Kasumi-1 (cell line): ENCODE measurements at places on chromosomes 6 and 20.

GRCh38 chr6:149112976-149113375, 204.5 kb upstream of the TAB2 start:
- DNase-seq, result no peak

- no peak for DNase-seq
Observed at GRCh38 chr6:128491100-128491581, 29.3 kb downstream of the PTPRK start.

DNA sequence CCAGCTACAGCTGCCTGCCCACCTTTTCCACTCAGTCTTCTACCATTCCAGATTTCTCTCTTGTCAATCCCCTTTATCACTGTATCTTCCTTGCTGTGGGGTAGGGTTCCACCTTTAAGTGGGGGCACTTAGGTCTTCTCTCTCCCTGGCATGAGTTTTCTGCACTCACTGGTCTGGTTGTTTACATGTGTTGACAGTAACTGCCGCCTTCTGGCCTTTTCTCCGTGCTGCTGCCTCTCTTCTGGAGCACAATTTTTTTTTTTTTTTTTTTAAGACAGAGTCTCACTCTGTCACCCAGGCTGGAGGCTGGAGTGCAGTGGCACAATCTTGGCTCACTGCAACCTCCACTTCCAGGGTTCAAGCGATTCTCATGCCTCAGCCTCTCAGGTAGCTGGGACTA, 12.0 kb downstream of the RNF114 start:
- DNase-seq, result no peak

DNA sequence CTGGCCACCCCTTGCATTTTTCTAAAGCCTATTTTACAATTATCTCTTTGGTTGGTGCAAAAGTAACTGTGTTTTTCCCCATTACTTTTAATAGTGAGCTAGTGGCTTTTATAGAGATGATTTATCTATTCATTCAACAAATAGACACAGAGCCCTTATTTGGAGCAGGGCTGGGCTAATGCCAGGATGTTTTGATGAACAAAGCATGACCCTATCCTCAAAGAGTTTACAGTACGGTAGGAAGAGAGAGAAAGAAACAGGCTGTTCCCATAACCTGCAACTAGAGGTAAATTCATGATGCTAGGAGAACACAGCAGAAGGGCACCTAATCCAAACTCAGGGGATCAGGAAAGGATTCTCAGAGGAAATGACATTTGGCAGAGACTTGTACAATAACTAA, 37.3 kb upstream of the UST start:
- DNase-seq, result no peak

DNA sequence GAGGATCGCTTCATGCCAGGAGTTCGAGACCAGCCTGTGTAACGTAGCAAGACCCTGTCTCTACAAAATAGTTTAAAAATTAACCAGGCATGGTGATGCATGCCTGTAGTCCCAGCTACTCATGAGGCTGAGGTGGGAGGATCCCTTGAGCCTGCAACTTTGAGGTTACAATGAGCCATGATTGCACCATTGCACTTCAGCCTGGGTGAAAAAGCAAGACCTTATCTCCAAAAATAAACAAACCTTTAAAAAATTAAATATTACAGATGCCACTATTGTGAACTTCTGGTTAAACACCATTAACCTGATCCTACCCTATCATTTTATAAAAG, 116.8 kb downstream of the ARHGAP18 start:
- DNase-seq, result no peak

DNA sequence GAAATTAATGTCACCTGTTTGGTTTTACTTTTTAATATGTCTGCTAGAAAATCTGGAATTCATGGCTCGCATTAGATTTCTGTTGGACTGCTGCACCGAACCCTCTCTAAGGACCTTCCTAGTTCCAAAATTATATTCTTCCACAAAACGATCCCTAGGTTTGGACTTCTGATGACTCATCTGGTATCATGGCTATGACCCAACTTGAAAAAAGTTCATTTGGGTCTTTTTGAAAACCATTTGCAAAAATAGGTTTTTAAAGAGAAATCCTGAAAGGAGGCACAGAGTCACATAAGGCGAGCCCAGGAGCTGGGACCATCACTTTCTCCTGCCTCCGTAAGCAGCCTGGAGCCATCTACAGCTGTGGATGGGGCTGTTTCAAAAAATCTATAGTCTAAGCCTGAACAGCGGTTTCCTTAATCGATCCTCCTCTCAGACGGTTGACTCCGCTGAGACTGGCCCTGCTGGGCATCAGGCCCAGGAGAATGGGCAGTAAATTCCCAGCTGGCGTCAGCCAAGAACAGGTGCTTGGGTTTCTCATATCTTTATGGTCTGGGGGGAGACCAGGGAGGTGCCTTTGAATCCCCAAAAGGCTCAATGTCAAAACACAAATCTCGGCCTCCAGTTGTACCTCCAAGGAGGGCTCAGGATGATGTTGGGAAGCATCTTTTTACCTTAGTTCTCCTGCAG, 44.6 kb downstream of the SLC24A3 start:
- DNase-seq, result no peak

GRCh38 chr6:149336609-149336928, 19.1 kb downstream of the TAB2 start:
- no peak for DNase-seq
